Inflammatory macrophage (primary cell): ENCODE measurements at places on chromosomes 13 and 19.

- no peak for DNase-seq
These were observed 47.8 kb upstream of the C13orf46 start for GRCh38 chr13:114021464-114022308.

GRCh38 chr19:28605501-28606268, 607.3 kb downstream of the UQCRFS1 start:
- DNase-seq = no peak

- no peak for DNase-seq
These were observed 1.4 kb upstream of the C2CD4C start for GRCh38 chr19:410243-410781.

- DNase-seq = no peak
These were observed 2.1 kb downstream of the TEX30 start for GRCh38 chr13:102771298-102772041.

DNA sequence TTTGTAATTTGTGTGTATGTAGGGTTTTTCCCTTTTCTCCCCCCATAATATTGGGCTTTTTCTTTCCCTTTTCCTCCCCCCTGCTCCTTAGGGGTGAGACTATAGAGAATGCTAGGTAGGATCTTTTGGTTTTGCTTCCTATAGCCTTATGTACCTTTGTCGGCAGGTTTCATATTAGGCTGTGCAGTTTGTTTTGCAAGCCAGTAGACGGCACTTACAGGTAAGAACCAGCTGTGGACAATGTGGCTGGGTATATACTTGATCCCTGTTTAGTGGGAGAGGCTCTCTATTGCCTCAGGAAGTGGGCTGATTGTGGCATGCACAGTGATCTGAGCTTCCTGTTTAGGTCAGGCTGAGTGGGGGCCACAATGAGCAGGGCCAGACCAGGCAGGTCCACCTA, 359.2 kb upstream of the OBI1 start:
- no peak for DNase-seq

- no peak for DNase-seq
These were observed 1.5 kb downstream of the FXYD3 start for GRCh38 chr19:35117116-35117515.

GRCh38 chr13:114339857-114340534, 25.7 kb downstream of the CHAMP1 start:
- DNase-seq = peak; percentile 59

- no peak for DNase-seq
These were observed 391.3 kb downstream of the EFNB2 start for GRCh38 chr13:106143930-106144709.

DNA sequence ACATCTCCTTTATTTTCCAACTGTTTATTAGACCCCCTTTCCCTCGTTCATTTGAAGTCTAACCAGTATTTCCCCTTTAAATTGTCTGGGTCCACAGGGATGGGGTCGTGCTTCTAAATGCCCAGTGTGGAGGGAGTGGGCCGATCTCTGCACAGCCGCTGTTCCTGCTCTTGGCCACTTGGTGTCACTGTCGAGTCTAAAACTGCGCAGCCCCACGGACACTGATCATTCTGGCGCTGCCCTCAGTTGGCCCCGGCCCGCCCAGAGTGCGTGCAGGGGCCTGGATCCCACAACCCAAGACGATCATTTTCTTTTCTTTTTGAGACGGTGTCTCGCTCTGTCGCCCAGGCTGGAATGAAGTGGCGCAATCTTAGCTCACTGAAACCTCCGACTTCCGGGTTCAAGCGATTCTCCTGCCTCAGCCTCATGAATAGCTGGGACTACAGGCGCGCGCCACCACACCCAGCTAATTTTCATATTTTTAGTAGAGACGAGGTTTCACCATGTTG, 12.0 kb downstream of the WDR88 start:
- peak; percentile 64 for DNase-seq

- DNase-seq = no peak
These were observed 28.9 kb upstream of the TNFRSF19 start for GRCh38 chr13:23541221-23541824.

DNA sequence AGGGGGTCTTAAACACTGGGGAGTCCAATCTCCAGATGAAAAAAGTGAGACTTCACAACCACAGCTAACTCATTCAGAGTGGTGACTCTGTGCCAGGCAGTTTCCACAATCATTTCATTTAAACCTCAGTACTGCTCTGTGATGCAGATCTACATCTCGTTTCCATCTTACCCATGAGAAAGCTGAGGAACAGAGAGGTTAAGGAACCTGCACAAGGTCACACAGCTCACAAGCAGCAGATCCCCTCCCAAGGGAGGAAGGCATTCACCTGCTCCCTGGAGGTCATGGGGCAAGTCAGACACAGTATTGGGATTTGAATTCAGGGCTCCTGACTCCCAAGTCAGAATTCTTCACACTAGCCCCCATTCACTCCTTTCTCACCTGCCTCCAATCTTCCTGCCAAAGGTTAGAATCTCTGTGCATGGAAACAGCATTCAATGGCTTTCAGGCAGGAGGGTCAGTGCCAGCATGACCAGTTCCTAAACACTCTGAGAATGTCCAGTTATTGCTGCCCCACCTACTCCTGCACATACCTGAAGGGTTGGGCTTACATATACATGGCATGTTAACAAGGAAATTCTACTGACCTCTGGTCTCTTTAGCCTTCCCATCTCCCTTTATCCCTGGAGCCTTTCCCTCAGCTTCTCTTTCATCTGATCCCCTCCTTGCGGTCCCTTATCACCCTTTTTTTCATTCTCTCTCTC, 1.9 kb downstream of the CABP5 start:
- DNase-seq = no peak

DNA sequence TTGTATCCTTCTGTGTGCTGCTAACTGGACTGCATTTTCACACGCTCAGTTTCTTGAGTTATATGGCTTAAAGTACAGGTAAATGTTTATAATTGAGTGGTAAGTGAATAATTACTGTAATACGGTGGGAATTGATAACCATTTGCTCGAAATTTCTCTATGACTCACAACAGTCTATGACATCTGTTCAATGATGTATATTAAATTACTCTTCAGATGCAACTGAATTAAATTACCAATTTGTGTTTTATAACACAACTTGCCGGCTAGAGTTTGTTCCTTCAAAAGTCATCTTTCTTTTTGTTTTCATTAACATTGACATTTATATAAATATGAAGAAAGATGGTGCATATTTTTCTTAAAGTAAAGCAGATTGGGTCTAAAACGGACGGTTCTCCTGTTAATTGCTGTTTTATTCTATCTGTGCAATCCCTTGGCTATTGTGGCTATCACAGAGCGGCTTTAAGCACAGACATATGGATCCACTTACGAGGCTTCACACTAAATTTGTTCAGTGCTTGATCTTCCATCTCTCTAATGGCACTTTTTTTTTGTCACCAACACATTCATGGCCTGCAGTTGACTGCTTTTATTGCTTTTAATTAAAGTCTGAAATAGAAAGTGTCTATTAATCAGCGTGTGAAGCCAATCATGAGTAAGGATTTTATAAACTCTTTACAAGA, 1291.6 kb upstream of the SLC10A2 start:
- no peak for DNase-seq

- DNase-seq = no peak
These were observed 478.4 kb downstream of the PCDH9 start for GRCh38 chr13:66751691-66752090.

DNA sequence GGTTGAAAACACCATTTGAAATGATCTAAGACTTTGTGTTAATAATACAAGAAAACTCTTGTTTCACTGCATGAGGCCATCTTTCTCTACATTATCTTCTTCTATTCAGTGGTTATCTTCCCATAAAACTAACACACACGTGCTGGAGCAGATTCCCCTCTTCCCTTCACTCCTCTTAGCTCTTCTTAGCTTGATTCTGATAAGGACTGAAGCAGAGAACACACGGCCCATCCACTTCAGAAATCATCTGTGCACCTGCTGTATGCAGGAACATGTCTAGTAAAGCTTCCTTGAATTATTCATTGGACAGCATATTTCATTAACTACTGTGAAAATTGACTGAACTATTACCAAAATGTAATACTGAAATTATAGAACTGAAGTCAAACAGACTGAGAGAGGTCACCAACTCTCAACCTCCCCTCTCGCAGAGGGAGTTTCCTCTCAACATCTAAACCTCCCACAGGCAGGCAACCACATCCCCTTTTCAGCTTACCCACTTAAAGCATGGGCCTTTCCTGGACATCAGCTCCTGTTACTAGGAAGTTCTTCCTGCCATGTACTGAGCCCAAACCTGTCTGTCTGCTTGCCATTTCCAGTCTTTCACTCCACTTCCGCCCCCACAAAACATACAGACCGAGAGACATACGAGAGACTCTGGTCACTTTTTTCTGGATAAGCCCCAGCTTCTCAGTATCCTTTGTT, 113.9 kb downstream of the CRYL1 start:
- peak; percentile 86 for DNase-seq

- peak; percentile 28 for DNase-seq
These were observed 1707.6 kb upstream of the SLC10A2 start for GRCh38 chr13:104773775-104774174.

DNA sequence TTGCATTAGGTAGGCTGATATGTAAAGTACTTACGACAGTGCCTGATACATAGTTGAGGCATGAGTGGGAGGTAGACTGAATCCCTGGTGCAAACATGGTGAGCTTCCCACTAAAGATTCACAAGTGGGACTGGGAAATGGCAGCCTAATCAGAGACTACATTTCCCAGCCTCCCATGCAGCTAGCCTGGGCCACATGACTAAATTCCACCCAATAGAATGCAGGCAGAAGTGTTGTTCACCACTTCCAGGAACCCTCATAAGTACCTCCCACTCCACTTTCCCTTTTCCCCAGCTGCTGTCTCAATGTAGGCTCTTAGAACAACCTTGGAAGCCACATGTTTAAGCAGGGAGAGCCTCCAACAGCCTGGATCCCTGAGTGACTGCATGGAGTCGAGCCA, 104.9 kb downstream of the CACNA1A start:
- DNase-seq = peak; percentile 48

GRCh38 chr19:40244579-40245317, 18.3 kb upstream of the CCNP start:
- DNase-seq = no peak
